CD4-positive, alpha-beta T cell treated with Interleukin-2 at 100 ng/mL for 4 hours (primary cell): ENCODE measurements at places on chromosomes 3 and 15.

DNA sequence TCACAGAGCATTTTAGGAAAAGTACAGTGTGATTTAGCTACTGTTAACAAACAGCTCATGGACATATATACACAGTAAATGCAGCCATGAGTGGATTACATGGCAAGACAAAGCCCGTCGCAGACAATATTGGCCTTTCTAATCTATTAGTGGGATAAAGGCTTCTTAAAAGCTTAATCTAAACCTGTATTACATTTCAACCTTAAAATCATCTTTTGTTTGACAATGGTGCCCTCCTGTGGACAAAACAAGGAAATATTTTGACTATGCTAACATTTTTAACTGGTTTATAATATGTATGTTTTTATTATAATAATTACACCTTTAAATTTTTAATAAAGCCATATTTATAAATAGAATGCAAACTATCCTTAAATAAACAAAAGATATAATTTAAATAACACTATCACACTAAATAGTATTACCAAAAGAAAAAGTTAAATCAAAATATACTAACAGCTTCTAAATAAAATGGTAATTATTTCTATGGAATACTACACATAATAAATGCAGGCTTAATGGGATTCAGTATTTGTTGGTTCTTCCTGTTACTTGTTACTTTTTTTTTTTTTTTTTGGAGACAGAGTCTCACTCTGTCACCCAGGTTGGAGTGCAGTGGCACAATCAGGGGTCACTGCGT, 38.6 kb downstream of the TAFA4 start:
- peak; percentile 51 for DNase-seq

- DNase-seq: no peak
Measured at GRCh38 chr15:58558777-58559176, 127.0 kb downstream of the LIPC start.

DNA sequence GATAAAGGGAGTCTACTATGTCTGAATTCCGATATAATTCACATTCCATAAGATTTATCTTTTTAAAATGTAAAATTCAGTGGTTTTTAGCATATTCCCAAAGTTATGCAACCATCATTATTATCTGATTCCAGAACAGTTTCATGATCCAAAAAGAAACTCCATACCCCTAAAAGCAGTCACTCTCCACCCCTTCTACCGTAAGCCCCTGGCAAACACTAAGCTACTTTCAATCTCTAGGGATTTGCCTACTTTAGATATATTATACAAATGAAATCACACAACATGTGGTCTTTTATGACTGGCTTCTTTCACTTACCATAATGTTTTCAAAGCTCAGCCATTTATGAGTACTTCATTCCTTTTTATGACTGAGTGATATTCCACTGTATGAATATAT, 65.6 kb downstream of the TMEM212 start:
- no peak for DNase-seq

DNA sequence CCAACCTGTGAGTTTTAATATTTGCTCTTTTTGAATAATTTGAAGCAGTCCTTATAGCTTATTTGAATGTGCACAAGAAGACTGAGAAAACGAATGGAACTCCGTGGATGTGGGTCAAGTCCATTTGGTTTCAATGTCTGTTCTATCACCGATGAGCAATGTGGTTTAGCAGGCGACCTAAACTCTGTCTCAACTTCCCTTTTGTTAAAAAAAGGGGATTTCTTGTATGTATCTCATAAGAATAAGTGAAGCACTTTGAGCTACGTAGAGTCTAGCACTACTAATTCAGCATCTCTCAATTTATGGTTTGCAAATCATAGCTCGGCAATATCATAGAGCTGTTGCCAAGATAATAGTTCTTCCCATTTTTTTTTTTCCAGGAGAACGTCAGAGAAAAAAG, 4.6 kb upstream of the SKIL start:
- peak; percentile 29 for DNase-seq

DNA sequence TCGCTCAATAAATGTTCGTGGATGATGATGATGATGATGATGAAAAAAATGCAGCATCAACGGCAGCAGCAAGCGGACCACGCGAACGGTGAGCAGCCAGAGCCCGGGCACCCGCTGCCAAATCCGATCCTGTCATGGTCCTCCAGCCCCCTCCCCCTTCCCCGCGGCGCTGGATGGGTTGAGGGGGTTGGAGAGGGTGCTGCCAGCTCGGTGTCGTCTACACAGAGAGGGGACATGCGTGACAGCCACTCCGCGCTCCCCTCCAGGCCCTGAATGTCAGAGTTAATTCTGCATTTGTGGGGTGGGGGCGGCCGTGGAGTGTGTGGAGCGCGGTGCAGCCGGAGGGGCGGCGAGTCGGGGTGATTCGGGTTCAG, 722 bp downstream of the CACNA1D start:
- no peak for DNase-seq

- DNase-seq: no peak
Measured at GRCh38 chr3:7779331-7779730, 722.3 kb upstream of the LMCD1 start.

DNA sequence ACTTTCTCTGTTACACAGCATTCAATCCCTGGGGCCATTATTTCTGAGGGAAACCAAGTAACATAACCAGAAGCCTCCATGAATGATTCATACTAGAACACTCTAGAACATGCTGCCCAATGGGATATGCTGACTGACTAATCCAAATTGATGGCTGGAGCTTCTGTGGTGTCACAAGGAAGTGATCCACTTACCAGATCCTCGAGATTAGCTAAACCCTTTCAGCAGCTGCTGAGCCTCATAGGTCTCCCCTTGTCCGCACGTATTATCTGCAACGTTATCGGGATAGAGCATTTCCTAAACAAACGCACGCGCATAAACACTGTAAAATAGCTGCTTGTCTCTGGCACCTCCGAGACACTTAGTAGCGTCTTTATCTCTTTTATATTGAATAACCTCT, 61.2 kb upstream of the PROK2 start:
- no peak for DNase-seq

DNA sequence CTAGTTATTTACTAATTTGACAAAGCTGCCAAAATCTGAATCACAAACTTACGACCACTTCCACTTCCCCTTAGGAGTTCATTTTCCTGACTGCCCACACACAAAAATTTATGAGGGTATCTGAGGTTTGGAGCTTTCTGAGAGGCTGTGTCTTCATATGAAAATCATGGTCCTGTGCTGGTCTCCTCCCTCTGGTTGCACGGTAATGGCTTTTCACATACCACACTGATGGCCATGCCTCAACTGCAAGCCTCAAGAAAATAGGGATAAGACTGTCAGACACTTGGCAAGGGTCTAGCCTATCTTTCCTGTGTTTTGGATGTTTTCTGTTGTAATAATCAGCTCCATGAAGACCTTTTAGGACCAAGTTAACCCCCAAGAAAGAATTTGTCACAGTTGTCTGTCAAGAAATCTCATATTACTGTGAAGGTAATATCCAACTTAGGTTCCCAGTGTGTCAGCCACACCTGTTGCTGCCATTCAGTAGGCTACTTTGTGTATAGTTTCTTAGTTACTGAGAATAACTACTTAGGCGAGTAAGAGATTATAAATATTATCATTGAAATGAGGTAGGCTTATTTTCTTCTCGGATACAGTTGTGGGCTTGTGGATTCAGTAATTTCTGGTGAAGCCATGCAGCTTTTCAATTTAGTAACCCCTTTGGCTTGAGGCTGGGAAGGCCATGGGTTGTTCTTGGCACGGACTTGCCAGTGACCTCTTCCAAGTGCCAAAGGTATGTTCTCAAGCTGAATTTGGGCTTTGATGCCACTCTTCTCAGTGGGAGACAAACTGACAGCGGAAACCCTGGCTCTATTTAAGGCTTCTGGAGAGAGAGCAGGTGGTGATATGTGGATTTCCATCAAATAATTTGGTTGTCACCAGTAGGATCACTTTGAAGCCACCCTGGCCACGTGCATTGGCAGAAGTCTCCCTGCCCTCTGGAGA, 101.1 kb downstream of the RYR3 start:
- DNase-seq: no peak

- no peak for DNase-seq
Measured at GRCh38 chr3:171881251-171881650, 38.1 kb downstream of the TMEM212 start.

- DNase-seq: no peak
Measured at GRCh38 chr3:63857311-63857710, 6.3 kb downstream of the THOC7 start.

DNA sequence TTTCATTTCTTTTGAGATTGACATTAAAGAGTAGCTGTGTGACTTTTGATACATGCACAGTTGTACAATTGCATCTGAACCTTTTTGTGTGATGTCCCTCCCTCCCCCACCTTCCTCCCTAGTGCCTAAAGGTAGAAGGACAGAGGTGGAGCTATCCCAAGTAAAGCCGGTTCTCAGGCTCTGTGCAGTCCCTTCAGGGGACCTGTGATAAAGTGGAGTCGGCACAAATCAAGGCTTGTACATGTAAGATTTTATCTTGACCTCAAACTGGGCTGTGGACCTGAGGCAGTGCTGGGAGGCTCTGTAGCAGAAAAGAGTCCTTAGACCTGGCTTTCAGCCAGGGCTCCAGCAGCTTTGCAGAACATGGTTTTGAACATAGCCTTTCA, 55.5 kb upstream of the CMTM7 start:
- no peak for DNase-seq
